Smooth muscle cell of bladder (primary cell): ENCODE measurements at places on chromosomes 3 and 15. TPM values are rescaled to one million over a fixed set of nuclear protein-coding genes. Genes with fewer than 3 reads are reported as not detected.

ARPP21 gene
- not detected in 2 replicates for total RNA-seq

GPR156 gene
- total RNA-seq = 0.14 and 0.37 TPM in 2 replicates

ATP13A4 gene
- total RNA-seq = 0.18 and 0.28 TPM in 2 replicates

ARHGEF26 gene
- total RNA-seq = 1.8 and 2.5 TPM in 2 replicates

LRRN1 gene
- not detected in 2 replicates for total RNA-seq

USP50 gene
- 0.28 and 0.43 TPM in 2 replicates for total RNA-seq

GDPGP1 gene
- 7.2 and 8.5 TPM in 2 replicates for total RNA-seq

NME9 gene
- 0.09 TPM in 1 of 2 replicates, not detected in the other for total RNA-seq

SKOR1 gene
- total RNA-seq = under 0.01 and 0.09 TPM in 2 replicates

PAQR9 gene
- total RNA-seq = 0.18 TPM in 1 of 2 replicates, not detected in the other

RASGRP1 gene
- 0.37 and 0.43 TPM in 2 replicates for total RNA-seq

SRGAP3 gene
- 3.6 and 6.7 TPM in 2 replicates for total RNA-seq

ACP3 gene
- total RNA-seq = 1.2 and 1.3 TPM in 2 replicates

GOLGA6D gene
- not detected in 2 replicates for total RNA-seq

ZNF501 gene
- total RNA-seq = 4.0 and 5.4 TPM in 2 replicates

CATSPER2 gene
- 0.37 and 0.43 TPM in 2 replicates for total RNA-seq

IQCF5 gene
- not detected in 2 replicates for total RNA-seq

ADIPOQ gene
- total RNA-seq = not detected in 2 replicates

CTXND1 gene
- under 0.01 TPM in 1 of 2 replicates, not detected in the other for total RNA-seq

TTLL13 gene
- total RNA-seq = 0.09 and 0.14 TPM in 2 replicates

CEP70 gene
- 19.5 and 22.2 TPM in 2 replicates for total RNA-seq
